ENCODE measurements at places on chromosomes 7 and 10.
A peak's percentile ranks its signal among the peaks of the same experiment; 100 is the strongest.

- no peak for DNase-seq
Observed at GRCh38 chr10:5317547-5318107, 47.1 kb upstream of the UCN3 start.

DNA sequence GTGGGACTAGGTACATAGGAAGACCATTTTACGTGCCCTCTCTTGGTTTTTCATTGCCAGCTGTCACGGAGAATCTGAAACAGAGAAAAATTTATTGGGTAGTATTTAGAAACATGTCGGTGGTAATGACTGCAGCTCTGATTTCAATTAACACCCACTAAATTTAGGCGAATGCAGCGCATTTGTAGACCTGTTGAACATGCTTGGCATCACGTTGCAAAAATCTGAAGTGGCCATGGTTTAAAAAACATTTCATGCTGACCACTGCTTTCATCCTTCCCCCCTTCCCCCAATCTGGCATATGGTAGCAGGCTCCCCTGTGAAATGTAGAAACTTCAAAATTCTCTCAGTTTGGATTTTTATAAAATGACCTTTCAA lies 34.0 kb downstream of the LRMDA start:
- no peak for DNase-seq

GRCh38 chr10:17001961-17002749 lies 127.5 kb downstream of the CUBN start:
- peak; percentile 87 for DNase-seq

DNA sequence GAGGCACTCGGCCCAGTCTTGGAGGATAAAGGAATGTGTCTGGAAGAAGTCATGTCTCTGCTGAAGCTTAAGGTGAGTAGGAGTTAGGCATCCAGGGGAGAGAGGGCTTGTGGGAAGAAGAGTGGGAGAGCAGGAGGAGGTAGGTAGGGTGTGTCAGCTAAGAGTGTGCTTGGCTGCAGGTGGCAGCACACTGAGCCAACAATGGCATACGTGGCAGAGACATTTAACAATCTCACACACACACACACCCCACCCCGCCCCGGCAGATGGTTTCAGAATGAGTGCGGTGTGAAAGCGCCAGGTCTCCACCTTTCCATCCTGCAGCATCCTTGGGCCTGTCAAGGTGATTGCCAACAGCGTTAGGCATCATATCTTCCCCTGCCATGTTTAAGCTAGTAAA lies 11.2 kb upstream of the ARPC1A start:
- no peak for DNase-seq

- no peak for DNase-seq
Observed at GRCh38 chr7:131203291-131203976, 124.2 kb upstream of the MKLN1 start.

DNA sequence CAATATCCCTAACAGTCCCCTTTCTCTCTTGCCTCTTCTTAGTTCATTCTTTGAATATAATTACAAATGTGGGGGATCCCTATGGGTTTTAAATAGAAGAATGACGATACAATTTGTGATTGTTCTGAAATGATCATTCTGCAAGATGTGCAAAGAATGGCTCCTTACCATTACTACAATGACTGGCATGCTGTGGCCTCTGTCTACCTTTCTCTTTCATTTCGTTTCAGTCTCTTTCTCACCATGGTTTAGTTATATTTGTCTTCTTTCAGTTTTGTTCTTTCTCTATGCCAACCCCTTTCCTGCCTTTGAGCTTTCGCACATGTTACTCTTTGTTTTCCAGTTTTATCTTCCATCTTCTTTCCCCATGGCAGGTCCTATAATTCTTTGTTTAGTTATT lies 176.5 kb downstream of the SUGCT start:
- no peak for DNase-seq

DNA sequence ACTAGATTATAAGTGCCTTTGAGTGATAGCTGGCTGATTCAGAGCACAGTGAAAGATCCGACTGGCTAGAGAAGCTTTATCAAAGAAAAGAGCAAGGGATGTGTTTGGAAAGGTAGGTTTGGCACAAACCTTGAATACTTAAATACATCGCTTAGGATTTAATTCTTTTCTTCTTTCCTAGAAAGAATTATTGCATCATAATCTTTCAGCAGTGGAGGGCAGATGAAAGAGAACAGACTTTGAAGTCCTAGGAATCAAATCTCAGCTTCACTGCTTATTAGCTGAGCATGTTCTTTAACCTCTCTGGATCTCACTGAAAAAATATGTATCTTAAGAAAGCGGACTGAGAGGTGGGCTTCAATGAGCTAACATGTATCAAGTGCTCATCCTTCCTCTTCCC lies 122.8 kb downstream of the ZNF365 start:
- no peak for DNase-seq

GRCh38 chr7:111050875-111051416 lies 40.0 kb upstream of the LRRN3 start:
- no peak for DNase-seq

- DNase-seq: no peak
Observed at GRCh38 chr7:73811760-73812168, 19.0 kb upstream of the CLDN4 start.

DNA sequence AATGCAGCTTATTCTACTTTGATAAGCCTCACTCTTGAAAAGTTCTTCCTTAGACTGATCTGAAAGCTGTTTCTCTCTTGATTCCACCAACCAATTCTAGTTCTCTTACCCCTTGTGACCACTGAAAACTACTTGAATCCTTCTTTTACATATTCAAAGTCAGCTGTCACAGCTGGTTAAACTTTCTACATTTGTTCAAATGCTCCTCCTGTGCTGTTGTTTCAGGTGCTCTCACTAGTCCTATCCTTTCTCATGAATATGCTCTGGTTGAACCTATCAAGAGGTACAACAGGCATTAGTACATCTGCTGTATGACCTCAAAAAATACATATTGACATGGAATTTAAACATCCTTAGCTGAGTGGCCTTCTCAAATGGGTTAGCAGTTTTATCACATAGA lies 91.5 kb downstream of the MYO3A start:
- DNase-seq: no peak

DNA sequence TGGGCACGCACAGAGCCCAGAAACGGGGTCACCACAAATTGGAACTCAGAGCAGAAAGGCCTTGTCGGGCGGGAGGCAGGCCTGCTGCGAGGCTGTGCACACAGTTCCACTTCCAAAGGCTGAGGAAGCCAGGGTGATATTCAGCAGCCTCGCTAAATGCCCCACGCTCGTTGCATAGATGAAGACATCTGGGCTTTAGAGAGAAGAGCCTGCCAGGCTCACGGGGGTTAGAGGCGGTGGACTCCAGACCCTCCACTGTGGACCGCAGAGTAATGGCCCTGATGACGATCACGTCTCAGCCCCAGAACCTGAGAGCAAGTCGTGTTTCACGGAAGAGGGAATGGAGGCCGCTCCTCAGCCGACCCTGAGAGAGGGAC lies 104.2 kb downstream of the DNAJB6 start:
- no peak for DNase-seq

GRCh38 chr10:11864727-11865126 lies 41.6 kb downstream of the PROSER2 start:
- no peak for DNase-seq

DNA sequence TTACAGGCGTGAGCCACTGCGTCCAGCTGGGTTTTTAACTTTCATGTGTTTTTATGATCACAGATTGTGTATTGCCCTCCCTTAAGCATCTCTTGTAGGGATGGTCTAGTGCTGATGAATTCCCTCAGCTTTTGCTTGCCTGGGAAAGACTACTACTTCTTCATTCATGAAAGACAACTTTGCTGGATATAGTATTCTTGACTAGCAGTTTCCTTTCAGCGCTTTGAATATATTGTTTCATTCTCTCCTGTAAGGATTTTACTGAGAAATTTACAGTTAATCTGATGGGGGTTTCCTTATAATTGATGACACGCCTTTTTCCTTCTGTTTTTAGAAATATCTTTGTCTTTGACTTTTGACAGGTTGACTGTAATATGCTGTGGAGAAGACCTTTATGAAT lies 33.2 kb downstream of the STK31 start:
- DNase-seq: no peak

- no peak for DNase-seq
Observed at GRCh38 chr10:17237915-17238444, 9.9 kb downstream of the VIM start.

GRCh38 chr7:75931680-75932079 lies 16.7 kb downstream of the POR start:
- DNase-seq: no peak

GRCh38 chr10:131031346-131031745 lies 280.2 kb downstream of the TCERG1L start:
- DNase-seq: no peak

- no peak for DNase-seq
Observed at GRCh38 chr7:134422008-134422407, 36.9 kb downstream of the AKR1B1 start.

DNA sequence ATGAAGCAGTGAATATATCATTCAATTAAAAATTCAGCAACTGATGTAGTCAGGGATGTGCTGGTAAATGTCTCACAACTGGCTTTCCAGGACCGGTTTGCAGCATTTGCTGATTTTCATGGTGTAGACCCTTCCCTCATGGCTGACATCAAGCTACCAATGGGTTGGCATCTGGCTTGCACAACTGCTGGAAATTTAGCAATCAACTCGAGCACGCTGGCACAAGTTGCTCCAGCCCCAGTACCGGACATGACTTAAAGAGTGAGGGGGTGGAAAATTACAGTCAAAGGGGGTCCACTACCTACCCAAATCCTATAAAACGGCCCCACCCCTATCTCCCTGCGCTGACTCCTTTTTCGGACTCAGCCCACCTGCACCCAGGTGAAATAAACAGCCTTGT lies 198.4 kb upstream of the NRP1 start:
- no peak for DNase-seq

- no peak for DNase-seq
Observed at GRCh38 chr7:152120210-152120609, 94.7 kb downstream of the GALNT11 start.

GRCh38 chr10:2119316-2119715 lies 382.0 kb upstream of the ADARB2 start:
- no peak for DNase-seq

DNA sequence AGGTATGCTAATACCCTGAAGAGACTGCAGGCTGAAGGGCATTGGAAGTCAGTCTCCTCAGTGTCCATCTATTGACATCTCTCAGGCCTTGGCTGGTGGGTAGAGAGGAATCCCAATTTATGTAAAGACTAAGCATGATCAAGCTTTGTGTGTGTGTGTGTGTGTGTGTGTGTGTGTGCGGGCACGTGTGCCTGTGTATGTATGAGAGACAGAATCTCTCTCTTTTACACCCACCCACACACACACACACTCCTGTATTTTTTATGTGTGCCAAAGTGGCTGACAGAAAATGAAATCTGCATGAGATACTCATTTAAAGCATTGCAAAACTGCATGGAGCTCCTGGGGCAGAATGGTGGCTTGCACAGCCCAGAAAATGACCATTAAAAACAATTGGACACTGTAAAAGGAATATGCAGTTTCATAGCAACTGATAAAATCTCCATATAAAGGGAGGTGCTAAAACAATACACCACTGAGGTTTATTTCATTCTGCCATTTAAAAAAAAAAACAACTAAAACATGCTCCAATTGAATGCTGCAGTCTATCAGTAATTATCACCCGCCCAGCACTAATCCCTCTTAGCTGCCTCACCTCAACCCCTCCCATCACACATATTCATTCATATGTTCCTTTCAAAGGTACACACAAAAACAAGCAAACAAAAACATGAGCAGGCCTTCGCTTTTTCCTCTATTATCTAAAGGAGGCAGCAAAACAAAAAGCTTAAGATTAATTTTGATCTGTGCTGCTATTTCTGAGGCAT lies 385.0 kb downstream of the KCNMA1 start:
- DNase-seq: no peak

- DNase-seq: no peak
Observed at GRCh38 chr7:146393346-146393745, 276.7 kb downstream of the CNTNAP2 start.

- no peak for DNase-seq
Observed at GRCh38 chr7:55776196-55776595, 86.4 kb downstream of the SEPTIN14 start.

DNA sequence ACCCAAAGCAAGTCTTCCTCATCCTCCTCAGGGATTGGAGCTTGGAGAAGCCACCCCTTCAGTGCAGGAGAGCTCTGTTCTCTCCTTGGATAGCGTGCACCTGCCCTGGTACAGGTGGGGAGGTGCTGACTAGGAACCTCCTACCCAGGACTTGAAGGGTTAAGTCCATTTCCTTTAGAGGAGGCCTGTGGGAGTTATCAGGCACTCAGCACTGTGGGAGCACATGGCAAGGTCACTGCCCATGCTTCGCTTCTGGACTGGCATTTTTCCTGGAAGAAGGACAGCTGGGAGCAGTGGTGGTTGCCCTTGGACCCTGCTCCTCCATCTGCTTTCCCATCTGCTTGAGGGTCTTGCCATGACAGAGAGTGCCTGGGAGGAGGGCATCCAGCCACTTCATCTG lies 142.8 kb downstream of the CXCL12 start:
- DNase-seq: no peak

- DNase-seq: no peak
Observed at GRCh38 chr7:42262964-42263363, 26.0 kb upstream of the GLI3 start.

Measured in coronary artery (tissue), 2 donors.